Sigmoid colon (tissue), 7 donors: ENCODE measurements at places on chromosomes 12 and 14. TPM values are rescaled to one million over a fixed set of nuclear protein-coding genes. Genes with fewer than 3 reads are reported as not detected.

Gene NKX2-1
- not detected for total RNA-seq

Gene PPP4R4
- 0.27 TPM for total RNA-seq

Gene CACNA2D4
- total RNA-seq = 3.2 TPM

Gene PTGER2
- total RNA-seq = 2.5 TPM

Gene P2RX2
- total RNA-seq = 0.16 TPM

Gene MANSC1
- 11.5 TPM for total RNA-seq

Gene VRK1
- total RNA-seq = 25.7 TPM

Gene EPS8
- 108 TPM for total RNA-seq

Gene SLCO1A2
- total RNA-seq = not detected

Gene HOXC13
- total RNA-seq = not detected

Gene VDR
- total RNA-seq = 2.5 TPM

Gene ZCRB1
- total RNA-seq = 38.4 TPM

Gene PIK3C2G
- total RNA-seq = 0.71 TPM

Gene LHX5
- not detected for total RNA-seq

Gene DACT1
- total RNA-seq = 5.9 TPM

Gene OR4K1
- not detected for total RNA-seq

Gene FGF6
- total RNA-seq = not detected

Gene SERPINA3
- total RNA-seq = 233 TPM

Gene C12orf54
- total RNA-seq = 8.3 TPM

Gene TCTN2
- total RNA-seq = 9.1 TPM

Gene DEPDC4
- not detected for total RNA-seq

Gene SLC25A21
- 0.55 TPM for total RNA-seq

Gene LRP6
- total RNA-seq = 40.3 TPM

Gene TPH2
- 0.36 TPM for total RNA-seq

Gene GRIN2B
- 0.41 TPM for total RNA-seq

Gene NGB
- 9.5 TPM for total RNA-seq

Gene AKAP6
- 56.2 TPM for total RNA-seq

Gene AGAP2
- 1.4 TPM for total RNA-seq

Gene CLEC6A
- not detected for total RNA-seq

Gene RNF31
- 20.2 TPM for total RNA-seq

Gene JDP2
- total RNA-seq = 55.0 TPM

Gene SENP1
- 24.4 TPM for total RNA-seq
